ENCODE measurements at places on chromosomes 11 and 22. TPM values are rescaled to one million over a fixed set of nuclear protein-coding genes. Genes with fewer than 3 reads are reported as not detected.

The RTCB gene
- total RNA-seq = 74.0 TPM

The SELENOH gene
- 97.5 TPM for total RNA-seq

DNA sequence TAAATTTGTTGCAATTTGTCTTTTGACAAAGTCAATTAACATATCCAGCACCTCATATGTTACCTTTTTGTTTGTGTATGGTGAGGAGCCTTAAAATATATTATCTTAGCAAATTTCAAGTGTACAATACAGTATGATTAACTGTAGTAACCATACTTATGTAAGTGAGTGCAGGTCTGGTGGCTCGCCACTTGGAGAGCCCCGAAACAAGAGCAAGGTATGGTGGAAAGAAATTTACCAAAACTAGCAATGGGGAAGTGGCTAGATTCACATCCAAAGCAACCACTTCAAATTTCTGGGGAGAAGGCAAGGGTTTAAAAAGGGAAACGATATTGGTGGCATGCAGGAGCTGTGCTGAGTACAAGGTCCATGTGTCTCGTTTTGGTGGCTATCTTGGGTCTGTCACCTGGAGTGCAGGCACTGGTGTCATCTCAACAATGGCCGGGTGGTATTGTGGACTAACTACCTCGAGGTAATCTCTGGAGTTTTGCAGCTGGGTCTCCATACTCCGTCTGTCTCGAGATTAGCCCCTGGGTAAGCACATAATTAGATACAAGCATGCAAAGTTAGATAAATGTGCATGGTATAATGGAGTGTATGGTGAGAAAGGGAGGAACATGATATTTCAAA is 8.2 kb upstream of the FNBP4 start:
- DNase-seq = no peak

GRCh38 chr11:126893796-126894195 is 106.8 kb downstream of the KIRREL3 start:
- no peak for DNase-seq

Measured in esophagus squamous epithelium (tissue), 5 donors.